ENCODE measurements at places on chromosomes 1 and 21.

DNA sequence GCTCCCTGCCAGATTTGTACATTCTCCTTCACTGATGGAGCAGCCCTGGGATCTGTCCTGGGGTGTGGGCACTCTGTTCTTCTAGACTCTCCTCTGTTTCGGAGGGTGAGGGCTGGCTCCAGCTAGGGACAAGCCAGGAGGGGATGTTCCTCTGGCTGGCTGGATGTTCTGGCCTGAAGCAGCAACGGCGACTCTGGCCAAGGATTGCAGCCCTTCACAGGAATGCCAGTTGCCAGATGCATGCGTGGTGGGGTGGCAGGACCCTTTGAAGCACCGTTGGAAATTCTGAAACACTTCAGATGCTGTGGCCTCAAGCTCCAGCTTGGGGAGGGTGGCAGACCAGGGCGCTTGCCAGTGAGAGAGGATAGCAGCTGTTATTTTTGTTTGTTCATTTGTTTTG lies 210.9 kb downstream of the TRABD2B start:
- DNase-seq = no peak

GRCh38 chr21:20419772-20420171 lies 578.4 kb upstream of the NCAM2 start:
- DNase-seq = no peak

- DNase-seq = no peak
Measured at GRCh38 chr1:212853658-212854057, 4.4 kb upstream of the FLVCR1 start.

- no peak for DNase-seq
Measured at GRCh38 chr1:38006008-38006828, 904 bp upstream of the FHL3 start.

DNA sequence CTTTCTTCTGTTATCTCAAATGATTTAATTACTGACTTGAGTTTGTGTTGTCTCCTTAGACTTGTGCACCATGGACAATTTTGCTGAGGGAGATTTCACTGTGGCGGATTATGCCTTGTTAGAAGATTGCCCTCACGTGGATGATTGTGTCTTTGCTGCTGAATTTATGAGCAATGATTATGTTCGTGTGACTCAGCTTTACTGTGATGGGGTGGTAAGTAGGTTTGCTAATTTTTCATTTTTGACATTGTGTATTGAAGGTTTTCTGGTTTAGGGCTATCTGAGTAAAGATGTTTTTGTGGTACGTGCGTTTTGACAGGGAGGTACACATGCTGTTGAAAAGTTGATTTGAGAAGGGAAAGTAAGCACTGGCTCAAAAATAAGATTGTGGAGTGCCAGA lies 14.1 kb downstream of the TTC3 start:
- DNase-seq = peak; percentile 75

- DNase-seq = no peak
Measured at GRCh38 chr1:16243215-16243610, 6.2 kb upstream of the CPLANE2 start.

GRCh38 chr1:179230251-179230650 lies 774 bp upstream of the ABL2 start:
- peak; percentile 36 for DNase-seq

DNA sequence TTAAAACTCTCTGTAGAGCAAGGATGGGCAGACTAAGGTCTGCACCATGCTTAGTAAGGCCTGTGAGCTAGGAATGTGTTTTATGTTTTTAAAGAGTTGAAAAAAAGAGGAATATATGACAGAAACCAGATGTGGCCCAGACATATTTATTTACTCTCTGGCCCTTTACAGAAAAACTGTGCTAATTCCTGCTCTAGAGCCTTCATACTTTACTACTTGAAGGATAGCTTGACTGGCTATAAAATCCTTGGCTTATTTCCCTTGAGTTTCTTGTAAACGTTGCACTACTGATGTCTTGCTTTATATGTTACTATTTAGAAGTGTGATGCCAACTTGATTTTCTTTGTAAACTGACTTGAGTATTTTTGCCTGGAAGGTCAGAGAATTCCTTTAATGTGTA lies 33.5 kb downstream of the CTBS start:
- peak; percentile 91 for DNase-seq

All from fibroblast of villous mesenchyme (primary cell).